A172 (cell line): ENCODE measurements at places on chromosomes 13 and 19. TPM values are rescaled to one million over a fixed set of nuclear protein-coding genes. Genes with fewer than 3 reads are reported as not detected.

DNA sequence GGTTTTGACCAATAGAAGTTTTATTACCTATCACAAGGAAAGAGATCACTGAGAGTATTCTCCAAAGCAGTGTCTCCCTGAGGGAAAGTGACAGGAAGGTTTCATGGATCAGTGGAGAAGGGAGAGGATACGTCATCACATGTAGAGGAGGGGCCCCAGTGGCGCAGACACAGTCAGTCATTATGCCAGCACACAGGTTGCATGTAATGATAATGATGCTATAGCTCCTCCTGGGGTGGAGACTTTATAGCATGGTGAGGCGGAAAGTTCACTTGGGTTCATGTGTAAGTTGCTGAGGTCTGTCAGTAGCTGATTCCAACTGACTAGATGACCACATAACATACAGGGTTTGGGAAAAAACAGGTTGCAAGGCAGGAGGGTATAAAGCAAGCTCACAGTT lies 88.8 kb downstream of the FNDC3A start:
- no peak for DNase-seq

GRCh38 chr19:29770648-29771047 lies 41.1 kb upstream of the CCNE1 start:
- DNase-seq: no peak

DNA sequence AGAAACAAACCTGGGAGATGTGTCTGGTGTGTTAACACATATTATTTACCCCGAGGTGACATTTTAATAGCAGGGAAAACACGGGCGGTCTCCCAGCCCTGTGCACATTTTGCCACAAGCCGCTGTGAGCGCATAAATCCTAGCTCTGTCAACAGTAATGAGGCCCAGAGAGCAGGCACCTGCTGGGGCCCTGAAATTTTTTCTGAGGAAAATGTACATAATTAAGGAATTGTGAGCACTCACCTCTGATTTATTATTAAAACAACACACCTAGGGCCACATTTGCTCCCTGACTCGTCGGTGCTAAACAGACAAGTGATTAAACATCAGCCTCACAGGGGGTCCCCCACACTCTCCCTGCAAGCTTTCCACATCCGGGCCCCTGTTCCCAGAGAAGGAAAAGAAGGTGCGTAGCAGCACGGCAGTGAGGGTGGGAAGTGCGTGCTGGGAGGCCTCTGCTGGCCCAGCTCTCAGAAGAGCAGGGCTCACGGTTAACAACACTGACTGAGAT lies 616.3 kb downstream of the UQCRFS1 start:
- DNase-seq: peak; percentile 71

Gene P2RY11
- 1.5 and 2.9 TPM in 2 replicates for total RNA-seq
